ENCODE measurements at places on chromosomes 11 and 22. TPM values are rescaled to one million over a fixed set of nuclear protein-coding genes. Genes with fewer than 3 reads are reported as not detected.

MCM5 gene
- polyA plus RNA-seq = 8.7 TPM

SCGB1A1 gene
- not detected for polyA plus RNA-seq

FIBIN gene
- polyA plus RNA-seq = 6.0 TPM

MS4A4A gene
- 37.0 TPM for polyA plus RNA-seq

HPS5 gene
- polyA plus RNA-seq = 11.0 TPM

CARD18 gene
- not detected for polyA plus RNA-seq

PRR5 gene
- polyA plus RNA-seq = 96.4 TPM

OPCML gene
- polyA plus RNA-seq = 0.04 TPM

FTH1 gene
- 16,025 TPM for polyA plus RNA-seq

SESN3 gene
- 2.6 TPM for polyA plus RNA-seq

SEZ6L gene
- polyA plus RNA-seq = 0.01 TPM

UFD1 gene
- 73.8 TPM for polyA plus RNA-seq

PLEKHB1 gene
- 5.7 TPM for polyA plus RNA-seq

IFITM1 gene
- 84.7 TPM for polyA plus RNA-seq

ACRV1 gene
- polyA plus RNA-seq = not detected

TSPAN18 gene
- 1.6 TPM for polyA plus RNA-seq
